ENCODE measurements at places on chromosomes 7 and 10.

GRCh38 chr7:96322373-96322695 is 436 bp upstream of the SLC25A13 start:
- no peak for DNase-seq

GRCh38 chr10:93413252-93413689 is 68.9 kb downstream of the MYOF start:
- no peak for DNase-seq

DNA sequence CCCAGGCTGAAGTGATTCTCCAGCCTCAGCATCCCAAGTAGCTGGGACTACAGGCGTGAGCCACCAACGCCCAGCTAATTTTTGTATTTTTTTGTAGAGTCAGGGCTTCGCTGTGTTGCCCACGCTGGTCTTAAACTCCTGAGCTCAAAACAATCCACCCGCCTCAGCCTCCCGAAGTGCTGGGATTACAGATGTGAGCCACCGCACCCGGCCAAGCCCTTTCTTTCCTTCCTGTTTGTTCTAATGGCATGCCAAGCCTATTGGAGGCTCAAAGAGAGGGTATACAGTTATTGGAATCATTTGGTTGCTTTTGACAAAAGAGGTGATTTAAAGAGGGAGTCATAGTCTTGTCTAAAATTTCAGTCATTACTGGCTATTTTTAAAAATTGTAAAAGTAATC is 46.0 kb upstream of the TRIM8 start:
- DNase-seq: no peak

GRCh38 chr7:24026351-24026750 is 257.6 kb upstream of the NPY start:
- DNase-seq: no peak

GRCh38 chr10:130960531-130960930 is 351.0 kb downstream of the TCERG1L start:
- no peak for DNase-seq

- DNase-seq: no peak
Measured at GRCh38 chr10:52423369-52423768, 109.3 kb downstream of the DKK1 start.

- peak; percentile 64 for DNase-seq
Measured at GRCh38 chr10:104337985-104338735, at the start of gene ITPRIP. ITPRIP (minus strand) TSS chr10:104338465; CDS start chr10:104316051, 22,414 bp downstream.

- DNase-seq: no peak
Measured at GRCh38 chr7:111137296-111138192, 46.6 kb downstream of the LRRN3 start.

DNA sequence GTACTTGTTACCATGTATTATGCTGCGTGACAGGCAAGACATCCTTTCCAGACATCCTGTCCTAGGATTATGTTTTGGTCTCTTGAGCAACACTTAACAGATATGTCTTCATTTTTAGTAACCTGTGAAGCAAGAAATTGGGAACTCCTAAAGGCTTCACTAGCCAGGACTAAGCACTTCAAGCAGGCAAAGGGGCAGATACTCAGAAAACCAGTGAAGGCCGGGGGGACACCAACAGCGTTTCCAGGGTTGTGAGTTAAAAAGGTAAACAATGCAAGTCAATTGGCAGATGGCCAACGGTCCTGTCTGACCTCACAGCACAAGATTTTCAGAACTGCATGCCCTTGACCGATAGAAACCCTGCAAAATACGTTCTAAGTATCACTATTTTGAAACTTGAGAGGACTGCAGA is 77.6 kb upstream of the SFMBT2 start:
- DNase-seq: no peak

DNA sequence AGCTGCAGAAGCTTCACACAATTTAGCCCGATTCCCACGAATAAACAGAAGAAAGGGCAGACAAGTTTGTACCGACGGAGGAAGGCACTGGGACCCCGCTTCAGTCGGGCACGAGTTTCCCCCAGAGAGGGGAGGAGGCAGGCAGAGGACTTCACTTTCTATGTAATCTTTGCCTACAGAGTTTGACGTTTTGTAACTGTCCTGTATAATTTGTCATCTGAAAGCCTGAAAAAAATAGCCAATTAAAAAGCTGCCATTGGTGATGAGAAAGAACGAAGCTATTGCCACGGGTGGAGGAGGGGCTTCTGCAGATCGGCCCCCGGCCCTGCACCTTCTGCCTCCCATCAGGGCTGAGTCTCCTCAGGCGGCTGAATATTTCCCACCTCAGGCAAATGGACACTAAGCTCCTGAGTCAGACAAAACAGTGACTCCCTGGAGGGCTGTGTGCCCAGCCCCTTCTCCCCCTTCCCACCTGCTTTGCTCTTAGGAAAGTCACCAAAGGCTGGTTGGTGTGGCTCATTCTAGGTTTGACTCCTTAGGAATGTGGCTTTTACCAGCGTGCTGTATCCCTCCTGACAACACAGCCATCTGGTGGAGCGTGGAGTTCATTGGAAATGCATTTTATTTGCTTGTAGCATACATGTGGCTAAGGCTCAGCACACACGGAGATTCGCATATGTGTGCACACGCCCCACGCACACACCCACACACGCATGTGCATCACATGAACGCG is 117.4 kb downstream of the VIPR2 start:
- peak; percentile 78 for DNase-seq

DNA sequence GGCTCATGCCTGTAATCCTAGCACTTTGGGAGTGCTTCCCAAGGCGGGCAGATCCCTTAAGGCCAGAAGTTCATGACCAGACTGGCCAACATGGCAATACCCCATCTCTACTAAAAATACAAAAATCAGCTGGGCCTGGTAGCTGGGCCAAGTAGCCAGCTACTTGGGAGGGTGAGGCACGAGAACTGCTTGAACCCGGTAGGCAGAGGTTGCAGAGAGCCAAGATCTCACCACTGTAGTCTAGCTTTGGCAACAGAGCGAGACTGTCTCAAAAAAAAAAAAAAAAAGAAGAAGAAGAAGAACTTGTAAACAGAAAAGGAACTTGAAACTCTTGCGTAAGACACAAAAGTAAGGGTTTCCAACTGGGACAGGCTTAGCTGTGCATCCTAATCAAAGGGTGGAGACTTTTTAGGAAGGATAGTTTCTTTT is 5.6 kb upstream of the IFIT2 start:
- no peak for DNase-seq

GRCh38 chr10:104417637-104418292 is 64.1 kb downstream of the CFAP58 start:
- DNase-seq: no peak

GRCh38 chr10:65377687-65378086 is 1548.1 kb upstream of the LRRTM3 start:
- no peak for DNase-seq

- no peak for DNase-seq
Measured at GRCh38 chr10:124955868-124956267, 13.9 kb downstream of the ZRANB1 start.

- DNase-seq: no peak
Measured at GRCh38 chr7:142880876-142881505, 4.6 kb downstream of the TRPV6 start.

Measured in posterior cingulate gyrus (tissue), 11 donors.